Activated CD4-positive, alpha-beta T cell treated with anti-CD3 and anti-CD28 coated beads, Interleukin-10, Interleukin-2, amounts not matched to agents 100 ng/mL and 50 ng/mL, durations not matched to agents 16 hours and 8 hours (primary cell): ENCODE measurements at places on chromosomes 2 and 18.

DNA sequence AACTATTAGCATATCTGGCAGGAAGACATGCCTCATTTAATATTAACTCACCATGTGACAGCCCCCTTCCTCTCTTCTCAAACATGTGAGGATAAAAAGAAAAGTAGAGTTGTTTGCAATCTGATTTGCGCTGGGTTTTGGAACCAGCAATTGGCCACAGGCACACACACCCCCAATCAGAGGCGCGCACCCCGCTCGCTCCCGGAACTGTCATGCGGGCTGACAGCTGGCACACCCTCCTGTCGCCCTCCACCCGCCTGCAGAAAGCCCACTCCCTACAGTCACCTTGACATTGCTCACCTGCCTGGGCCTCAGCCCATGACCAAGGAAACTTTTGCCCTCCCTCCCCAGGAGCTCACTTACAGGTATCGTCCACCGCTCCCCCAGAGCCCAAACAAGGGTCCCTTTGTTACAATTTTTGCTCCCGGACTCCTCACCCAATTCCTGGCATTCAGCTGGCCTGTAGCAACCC, 1.1 kb downstream of the COBLL1 start:
- DNase-seq, result no peak

- DNase-seq, result no peak
Measured at GRCh38 chr2:225771701-225772100, 372.2 kb downstream of the NYAP2 start.

DNA sequence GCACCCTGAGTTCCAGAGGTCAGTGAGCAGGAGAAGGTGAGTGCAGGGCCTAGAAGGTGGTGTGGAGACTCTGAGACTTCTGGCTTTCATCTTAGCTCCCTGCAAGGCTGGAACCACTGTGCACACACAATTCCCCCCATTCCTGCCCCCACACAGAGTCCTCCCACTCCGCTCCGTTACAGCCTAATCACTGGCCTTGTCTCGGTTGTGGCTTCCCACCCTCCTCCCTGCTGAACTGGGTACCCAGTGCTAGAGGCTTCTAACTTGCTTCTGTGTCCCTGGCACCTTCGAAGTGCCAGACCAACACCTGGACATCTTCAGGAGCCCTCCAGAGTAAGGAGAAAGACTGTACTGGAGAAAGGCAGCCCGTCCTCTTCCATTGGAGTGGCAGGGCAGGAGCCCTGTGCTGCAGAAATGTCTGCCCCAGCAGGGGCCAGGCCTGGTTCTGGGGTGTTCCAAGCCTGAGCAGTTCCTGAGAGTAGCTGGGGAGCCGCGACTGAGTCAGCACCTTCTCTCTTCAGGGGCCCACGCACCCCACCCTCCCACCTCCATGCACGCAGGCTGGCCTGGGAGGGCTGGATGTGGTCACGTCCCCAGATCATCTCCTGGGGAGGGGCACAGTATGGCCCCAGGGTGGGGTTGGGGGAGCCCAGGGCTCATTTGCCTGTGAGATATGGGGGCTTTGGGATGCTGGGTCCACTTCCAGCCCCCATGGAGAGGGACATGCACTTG, 23.4 kb downstream of the CROCC2 start:
- no peak for DNase-seq

DNA sequence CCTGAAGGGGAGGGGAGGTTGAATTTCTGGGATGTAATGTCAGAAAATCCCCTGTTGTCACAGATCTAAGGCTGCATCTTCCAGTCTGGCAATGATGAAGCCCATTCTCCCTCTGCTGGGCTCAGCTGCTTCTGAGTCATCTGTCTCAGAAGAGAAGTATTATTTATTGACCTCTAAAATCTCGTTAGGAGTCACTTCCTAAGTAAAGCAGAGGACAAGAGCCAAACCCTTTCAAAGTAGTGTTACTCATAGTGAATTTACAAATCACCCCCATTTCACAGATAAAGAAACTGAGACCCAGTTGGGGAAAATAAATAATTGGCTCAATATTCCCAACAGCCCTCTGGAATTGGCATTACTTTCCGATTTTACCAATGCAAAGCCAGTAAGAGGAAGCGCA, 167.3 kb upstream of the SKOR2 start:
- peak; percentile 7 for DNase-seq

GRCh38 chr2:217680381-217680780, 322.4 kb downstream of the TNS1 start:
- no peak for DNase-seq

DNA sequence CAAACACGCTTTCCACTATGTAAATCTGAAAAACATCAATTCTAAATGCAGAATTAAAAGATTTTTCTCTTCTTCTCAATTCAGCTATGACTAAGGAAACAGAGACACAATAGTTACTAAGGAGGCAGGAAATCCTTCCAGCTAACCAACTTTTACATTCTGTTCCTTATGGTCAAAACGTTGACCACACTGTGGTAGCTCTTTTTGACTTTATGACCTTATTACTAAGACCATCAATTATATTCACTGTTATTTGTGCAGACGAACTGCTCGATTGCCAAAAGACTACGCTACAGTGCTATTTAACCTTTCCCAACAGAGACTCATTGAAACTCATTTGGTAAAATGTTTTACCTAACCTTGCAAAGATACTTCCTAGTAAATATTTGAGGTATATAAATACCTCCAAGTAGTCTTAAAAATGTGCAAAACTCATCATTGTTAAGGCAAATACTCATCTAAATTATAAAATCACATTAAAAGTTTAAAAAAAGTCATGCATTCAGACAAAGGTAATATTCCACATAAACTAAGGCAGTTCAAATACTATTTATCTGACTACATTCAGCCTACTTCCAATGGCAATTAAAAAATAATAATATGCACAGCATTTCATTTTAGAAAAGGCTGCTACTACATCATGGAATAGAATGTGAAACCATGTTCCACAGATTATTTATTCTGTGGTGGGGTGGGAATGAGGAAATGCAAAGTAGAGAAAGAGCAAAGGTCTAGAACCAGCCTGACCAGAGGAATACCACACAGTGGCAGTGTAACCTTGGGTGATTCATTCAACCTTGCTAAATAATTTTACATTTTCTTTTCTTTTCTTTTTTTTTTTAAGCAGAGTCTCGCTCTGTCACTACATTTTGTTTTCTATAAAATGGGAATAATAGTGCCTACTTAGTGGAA, 139.9 kb downstream of the THADA start:
- DNase-seq, result no peak

DNA sequence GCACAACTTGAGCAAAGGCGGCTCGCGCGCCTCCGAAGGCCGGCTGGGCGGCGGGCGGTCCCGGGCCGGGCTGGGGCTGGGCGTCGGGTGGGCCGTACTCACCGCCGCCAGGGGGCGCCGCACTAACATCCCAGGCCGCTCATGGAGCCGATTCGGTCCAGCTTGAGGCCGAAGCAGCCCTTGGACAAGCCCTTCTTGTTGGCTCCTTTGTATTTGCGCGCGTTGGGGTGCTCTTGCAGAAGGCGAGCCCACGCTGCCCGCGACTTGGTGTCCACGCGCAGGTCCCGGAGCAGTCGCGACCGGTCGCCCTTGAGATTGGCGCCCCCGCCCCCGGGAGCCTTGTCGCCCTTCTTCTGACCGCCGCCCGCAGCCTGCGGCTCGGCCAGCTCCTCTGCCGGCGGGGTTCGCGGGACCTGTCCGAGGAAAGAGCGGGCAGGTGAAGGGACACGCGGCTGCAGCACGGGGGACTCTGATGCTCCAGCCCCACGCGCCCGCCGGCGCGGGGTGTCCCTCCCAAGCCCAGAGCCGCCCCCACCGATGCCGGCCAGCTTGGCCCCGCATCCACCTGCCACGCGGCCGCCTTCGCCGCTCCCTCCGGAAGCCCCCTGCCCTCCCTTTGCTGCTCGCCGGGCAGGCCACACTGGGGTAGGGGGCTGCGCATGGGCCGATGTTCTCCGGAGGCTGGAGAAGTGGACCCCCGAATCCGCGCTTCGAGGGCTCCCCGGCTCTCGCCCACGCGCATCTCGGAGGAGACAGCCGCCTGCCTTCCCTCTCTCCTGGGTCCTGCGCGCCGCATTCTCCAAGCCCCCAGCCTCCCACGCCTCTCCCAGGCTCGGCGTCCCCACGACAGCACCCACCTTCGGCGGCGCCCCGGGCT, 655 bp downstream of the NPPC start:
- peak; percentile 77 for DNase-seq

- peak; percentile 8 for DNase-seq
Measured at GRCh38 chr2:24721470-24721869, 71.7 kb downstream of the PTRHD1 start.

- no peak for DNase-seq
Measured at GRCh38 chr2:205865905-205866441, 183.7 kb downstream of the NRP2 start.

- DNase-seq, result no peak
Measured at GRCh38 chr2:170685591-170685990, 29.5 kb upstream of the SP5 start.

GRCh38 chr2:69087211-69087911, 74.4 kb downstream of the ANTXR1 start:
- no peak for DNase-seq
